NCI-H748 treated with DMSO at 0.1 percent for 48 hours (cell line): ENCODE measurements at places on chromosomes 4 and X.

DNA sequence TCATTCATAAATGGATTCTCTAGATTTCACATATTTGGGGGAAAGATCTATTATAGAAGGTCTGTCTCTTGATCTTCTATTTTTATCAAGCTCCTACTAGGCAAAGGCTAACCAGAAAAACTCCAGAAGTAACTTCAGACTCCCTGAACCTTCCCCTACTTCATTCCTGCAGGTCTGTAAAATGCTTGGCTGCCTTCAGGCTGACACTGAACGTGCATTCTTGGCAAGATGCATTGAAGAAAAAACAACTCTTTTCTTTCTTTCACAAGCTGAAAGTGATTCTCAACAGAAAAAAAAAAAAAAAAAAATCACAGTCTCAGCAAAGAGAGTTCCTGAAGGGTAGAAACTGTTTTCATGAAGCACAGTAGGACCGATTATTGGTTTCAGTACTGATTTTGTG, 12.7 kb downstream of the OPHN1 start:
- no peak for DNase-seq

GRCh38 chrX:2767631-2768455, 16.0 kb downstream of the XG start:
- DNase-seq, result peak; percentile 1

DNA sequence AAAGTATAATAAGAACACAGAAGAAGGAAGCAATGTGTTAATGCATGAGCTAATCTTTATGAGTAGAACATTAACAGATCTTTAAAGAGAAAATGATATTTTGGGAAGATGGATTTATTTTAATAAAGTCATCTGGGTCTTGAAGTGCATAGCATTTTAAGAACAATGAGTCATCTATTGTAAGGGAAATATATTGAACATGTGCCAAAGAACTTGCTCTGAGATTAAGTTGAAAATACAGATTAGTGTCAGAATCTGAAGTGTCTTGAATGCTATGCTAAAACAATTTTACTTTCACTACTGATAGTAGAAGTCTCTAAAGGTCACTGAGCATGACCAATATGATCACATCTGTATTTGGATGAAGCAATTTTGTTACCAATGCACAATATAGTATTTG, 776.7 kb upstream of the GRID2 start:
- DNase-seq, result no peak

DNA sequence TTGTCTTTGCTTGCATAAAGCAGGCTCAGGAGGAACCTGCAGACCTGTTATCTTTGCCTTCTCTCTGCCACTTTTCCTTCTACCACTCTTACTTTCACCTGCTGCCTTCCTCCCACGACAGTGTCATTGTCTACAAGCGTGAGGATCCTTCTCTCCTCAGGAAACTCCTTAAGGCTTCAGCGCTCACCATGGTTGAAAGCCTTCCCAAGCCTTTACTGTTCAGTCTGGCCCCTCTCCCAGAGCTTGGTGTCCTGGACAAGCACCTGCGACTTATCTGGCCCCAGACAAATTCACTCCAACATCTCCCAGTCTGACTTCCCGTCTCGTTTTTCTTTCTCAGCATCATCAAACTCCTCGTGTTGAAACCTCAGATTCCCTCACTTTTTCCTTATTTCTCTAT, 31.0 kb downstream of the CC2D2A start:
- no peak for DNase-seq

DNA sequence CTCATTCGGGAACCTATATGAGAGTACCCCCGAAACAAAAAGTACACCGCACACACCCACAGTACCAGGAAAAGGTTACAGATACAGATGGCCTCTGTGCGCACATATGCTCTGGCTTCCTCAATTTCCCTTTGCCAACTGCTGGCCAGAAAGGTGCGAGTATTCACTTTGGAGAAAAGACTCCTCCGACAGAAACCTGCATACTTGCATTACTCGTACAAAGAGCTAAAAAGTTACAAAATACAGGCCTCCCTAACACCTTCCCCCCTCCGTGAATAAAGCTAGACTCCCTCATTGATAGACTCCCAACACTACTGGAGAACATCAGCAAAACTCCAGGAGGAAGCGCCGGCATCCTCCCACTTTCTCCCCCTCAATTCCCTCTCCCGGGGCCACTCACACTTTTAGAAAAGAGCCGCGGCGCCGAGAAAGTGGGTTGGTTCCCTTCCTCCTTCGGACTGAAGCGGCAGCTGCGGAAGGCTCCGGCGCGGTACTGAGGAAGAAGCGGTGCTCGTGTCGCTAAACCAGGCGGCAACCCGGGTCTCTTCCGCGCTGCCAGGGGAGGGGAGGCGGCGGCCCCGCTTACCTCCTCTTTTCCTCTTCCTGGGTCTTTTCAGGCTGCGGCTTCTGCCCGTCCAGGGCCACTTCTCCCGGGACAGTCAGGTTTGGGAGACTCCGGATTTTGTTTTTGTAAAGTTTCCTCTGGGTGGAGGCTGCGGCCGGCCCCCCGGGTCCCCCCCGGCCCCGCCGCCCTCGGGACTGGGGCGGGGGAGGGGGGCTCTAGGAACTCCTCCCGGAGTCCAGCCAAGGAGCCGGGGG, 1.1 kb downstream of the FBXW7 start:
- DNase-seq, result no peak

- DNase-seq, result no peak
These were observed 1.1 kb downstream of the ITGB1BP2 start for GRCh38 chrX:71302461-71303213.

- DNase-seq, result no peak
These were observed 11.3 kb downstream of the CETN2 start for GRCh38 chrX:152819266-152819665.

DNA sequence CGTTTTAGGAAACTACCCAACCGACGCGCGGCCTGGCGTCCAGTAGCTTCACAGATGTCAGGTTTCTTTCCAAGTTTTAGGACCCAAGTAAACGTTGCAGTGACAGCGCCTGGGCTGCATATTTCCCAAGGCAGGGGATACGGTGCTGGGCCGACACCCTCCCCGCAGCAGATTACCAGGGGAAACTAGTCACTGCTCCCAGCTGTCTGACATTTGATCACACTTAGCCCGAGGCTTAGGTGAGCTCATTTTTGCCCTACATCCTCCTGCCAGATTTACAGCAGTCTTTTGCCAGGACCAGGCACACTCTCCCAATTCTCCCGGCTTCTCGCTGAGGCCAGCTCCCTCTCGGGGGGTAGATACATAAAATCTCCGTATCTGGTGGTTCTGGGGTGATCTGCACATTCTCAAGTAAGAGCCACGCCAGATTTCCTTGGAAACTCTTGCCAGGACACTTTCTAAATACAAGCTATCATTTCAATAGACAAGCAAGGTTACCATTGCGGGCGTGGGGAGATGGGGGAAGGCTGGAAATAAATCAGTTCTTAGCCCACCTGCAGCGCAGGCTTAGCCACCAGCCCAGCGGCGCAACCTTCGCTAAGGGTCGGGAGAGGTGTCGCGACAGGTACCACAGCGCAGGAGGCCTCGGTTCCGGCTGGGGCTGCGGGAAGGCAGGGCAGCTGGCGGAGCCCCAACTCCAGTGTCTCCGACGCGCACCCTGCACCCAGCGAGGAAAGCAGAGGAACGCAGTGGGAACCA, 2.5 kb upstream of the SOX3 start:
- no peak for DNase-seq

- DNase-seq, result no peak
These were observed 13.8 kb downstream of the GUCY1B1 start for GRCh38 chr4:155772459-155773195.
